ENCODE measurements at places on chromosomes 5 and 9.

DNA sequence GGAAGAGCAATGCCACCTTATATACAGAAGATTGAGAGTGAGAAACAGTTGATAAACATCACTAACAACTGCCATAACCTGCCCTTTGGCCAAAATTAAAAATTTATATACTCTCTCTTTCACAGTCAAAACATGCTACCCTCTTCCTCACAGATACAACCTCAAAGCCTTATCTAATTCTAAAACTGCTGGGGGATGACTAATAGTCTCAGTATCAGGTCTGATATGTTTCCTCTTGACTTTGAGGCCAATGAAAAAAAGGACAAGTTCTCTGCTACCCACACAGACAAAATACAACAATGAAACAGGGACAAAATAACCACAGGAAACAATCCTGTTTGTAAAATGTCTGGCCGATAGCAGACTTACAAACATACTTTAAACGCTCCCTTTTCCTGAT is 485.6 kb upstream of the NUDT12 start:
- DNase-seq: no peak

DNA sequence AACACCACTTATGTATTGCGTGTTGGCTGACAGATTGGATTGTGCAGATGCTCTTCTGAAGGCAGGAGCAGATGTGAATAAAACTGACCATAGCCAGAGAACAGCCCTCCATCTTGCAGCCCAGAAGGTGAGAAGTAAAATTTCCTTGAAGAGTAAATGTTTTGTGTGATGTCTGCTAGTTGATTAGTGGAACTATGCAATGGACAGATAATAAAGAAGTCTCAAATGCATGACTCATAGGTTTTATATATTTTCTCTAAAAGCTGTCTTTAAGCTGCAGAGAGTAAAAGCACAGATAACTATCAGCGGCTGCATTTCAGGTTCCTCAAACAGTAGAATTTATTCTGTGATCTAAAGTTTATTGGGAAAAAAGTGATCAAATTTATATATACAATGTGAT is 27.4 kb downstream of the INVS start:
- no peak for DNase-seq

GRCh38 chr5:37189355-37189754 is 59.8 kb downstream of the CPLANE1 start:
- no peak for DNase-seq

DNA sequence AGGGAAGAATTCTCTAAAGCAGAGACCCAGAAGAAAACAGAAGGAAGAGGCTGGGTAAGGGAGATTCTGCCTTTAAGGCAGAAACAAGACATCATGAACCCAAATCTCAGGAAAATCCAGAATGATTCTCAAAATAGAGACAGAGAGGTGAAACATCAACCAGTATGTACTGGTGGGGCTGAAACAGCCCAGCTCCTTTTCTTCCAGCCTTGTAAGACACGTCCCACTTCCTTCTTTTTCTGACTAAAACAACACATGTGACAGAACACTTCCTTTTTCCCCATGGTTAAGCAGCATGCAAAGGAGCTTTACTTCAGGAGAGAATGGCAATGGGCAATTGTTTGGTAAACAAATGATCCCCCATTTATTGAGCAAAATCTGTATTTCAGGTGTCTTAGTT is 230.8 kb upstream of the NR4A3 start:
- no peak for DNase-seq

Data from iPS DF 6.9 (cell line).